ENCODE measurements at places on chromosomes 4 and X.

- no peak for DNase-seq
Measured at GRCh38 chrX:14843666-14844065, 29.2 kb downstream of the FANCB start.

- no peak for DNase-seq
Measured at GRCh38 chr4:38946919-38947318, 79.3 kb downstream of the FAM114A1 start.

DNA sequence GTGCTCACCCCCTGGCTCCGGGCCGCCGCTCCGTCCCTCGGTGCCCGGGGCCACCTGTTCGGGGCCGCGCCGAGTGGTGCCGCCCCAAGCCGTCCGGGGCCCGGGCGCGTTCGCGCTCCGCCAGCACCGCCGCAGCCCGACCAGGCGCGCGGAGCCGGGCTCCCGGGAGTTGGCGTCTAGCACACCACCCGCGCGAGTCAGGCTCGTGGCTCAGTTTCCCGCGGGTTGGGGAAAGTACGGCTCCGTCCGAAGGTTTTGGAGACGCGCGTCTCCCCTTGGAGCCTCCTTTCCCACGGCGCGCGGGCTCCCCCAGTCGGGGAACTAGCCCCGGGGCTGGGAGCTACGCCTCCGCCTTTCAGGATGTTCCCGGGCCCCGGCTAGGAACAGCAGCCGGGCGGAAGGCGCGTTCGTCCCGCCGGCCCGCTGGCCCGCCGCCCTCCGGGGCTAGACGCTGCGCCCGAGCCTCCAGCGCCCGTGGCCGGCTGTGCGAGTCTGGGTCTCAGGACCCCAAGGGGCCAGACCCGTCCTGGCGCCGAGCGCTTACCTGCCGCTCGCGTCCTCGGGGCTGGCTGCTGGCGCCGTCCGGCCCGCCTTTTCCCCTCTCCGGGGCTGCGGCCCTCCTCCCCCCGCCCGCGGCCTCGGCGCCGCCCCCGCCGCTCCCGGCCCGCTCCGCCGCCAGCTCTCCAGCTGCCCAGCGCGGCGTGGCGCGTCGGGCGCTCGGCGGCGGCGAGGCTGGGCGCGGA is at the start of gene ADGRG2:
TSS of gene ADGRG2 (minus strand) at position 571 of the 743 bp plus-strand sequence. CDS start 53,634 bp downstream, outside the sequence.
- no peak for DNase-seq

- DNase-seq: no peak
Measured at GRCh38 chrX:36974911-36975310, 33.3 kb upstream of the FAM47C start.

DNA sequence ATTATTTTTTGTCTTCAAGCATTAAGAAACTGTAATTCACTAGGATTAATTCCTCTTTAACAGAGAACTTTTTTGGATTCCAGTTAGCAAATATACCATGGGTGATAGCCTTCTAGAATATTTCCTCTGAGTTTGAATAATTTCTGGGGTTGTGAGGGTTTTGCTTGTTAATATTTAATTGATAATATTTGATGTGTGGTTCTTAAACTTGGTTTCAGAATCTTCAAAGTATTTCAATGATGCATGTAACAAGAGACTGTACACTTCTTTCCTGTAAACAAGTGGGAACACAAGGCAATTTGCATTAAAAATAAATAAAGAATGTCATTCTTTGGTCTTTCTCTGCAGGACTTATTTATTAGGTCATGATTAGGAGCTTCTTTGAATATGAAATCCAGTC is 9.5 kb upstream of the C4orf51 start:
- no peak for DNase-seq

DNA sequence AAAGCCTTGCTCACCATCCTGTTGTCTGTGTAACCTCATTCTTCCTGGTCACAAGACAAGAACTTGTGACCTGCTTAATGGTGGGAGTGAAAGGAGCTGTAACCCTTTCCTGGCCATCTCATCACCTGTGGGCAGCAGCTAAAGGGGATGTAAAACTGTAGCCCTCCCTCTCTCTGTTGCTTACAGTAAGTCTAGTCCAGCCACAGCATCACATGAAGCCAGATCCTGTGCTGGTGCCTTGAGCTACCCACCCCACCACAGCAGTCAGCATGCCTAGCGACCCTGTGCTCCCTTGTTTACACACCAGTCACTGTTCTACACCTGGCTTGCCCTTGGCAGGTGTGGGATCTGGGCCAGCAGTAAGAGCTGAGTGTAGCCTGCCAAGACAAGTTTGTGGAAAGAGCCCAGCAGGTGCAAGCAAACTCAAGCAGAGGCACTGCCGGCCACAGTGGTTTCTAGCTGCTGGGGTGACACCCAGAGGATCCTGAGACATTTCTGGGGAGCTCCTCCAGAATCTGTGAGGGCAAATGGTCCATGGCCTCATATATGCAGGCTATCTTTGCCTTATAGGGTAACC is 41.0 kb downstream of the UGT2B28 start:
- DNase-seq: no peak

- no peak for DNase-seq
Measured at GRCh38 chrX:9961750-9962149, 5.4 kb upstream of the CLDN34 start.

GRCh38 chr4:48570646-48571220 is 80.7 kb downstream of the ZAR1 start:
- no peak for DNase-seq

DNA sequence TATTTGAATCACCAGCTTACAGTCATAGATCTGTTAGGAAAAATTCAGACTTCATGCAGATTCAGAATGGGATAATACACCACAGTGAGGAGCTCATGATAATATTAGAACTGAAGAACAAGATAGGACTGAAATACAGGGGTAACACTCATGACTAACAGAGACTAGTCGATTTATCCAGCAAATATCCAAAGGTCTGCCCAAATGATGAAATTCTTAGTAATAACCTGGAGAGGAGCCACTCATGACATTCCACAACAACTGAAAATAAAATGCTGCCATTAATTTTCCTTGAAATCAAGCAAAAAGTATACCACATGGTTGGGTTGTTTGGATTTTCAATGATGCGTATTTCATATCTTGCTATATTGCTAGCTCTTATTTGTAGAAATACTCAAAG is 903.7 kb upstream of the ADGRL3 start:
- no peak for DNase-seq

DNA sequence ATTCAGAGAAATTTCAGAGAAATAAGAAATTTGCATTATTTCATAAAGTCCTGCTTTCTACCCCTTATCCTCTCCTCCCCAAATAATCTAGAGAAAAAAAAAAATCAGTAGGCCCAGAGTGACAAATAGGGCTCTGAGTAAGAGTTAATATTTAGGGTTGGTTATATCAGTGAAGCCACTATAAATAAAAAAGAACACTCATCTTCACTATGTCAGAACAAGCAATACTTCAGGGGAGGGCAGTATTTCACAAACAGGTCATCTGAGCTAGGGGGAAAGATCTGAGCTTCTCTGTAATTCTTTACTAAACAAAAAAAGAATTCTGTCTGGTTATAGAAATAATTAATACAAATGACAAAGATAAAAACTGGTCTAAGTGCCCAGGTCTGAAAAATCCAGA is 39.4 kb downstream of the PDE5A start:
- DNase-seq: no peak

DNA sequence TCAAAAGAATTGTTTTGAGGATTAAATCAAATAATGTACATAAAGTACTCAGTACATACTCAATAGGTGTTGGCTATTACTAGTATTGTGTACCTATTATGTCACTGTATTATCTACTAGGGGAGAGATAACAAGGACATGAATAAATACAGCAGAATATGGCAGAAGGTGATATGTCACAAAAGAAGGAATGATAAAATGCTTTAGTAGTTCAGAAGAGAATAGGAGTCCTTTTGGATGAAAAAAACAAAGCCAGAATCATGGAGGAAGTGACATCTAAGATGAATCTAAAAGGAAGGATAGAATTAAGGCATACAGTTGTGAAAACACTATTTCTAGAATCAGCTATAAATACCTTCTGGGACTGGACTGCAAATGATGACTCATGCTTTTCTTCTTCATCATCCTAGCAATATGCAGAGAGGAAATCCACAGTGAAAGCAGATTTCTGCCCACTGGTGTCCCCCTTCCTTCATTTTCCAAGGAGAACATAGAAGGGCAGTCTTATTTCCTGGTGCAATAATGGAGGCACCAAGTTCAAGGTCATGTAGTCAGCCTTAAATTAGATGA is 98.7 kb downstream of the GLUD2 start:
- no peak for DNase-seq

DNA sequence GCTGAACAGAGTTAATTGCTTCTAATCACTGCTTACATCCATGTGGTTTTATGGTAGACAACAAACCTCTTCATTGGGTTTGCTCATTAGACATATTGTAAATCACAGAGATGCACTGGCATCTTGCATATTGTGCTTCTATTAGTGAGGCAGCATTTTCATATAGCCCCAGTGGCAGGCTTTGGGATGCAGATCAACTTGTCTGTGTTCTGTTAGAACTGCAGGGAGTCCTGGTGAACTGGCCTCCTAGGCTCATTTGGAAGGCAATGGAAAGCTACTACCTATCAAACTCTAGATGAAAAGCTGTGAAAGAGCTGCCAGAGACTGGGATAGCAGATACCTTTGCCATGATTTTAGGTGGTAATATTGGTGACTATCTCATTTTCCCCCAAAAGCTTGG is 108.8 kb downstream of the NAA11 start:
- no peak for DNase-seq

- peak; percentile 74 for DNase-seq
Measured at GRCh38 chr4:7803992-7804755, 135.5 kb downstream of the AFAP1 start.

- no peak for DNase-seq
Measured at GRCh38 chr4:89249716-89250361, 57.8 kb downstream of the GPRIN3 start.

GRCh38 chrX:69321789-69322188 is 156.5 kb upstream of the PJA1 start:
- no peak for DNase-seq
